Caudate nucleus (tissue), 63 donors: ENCODE measurements at places on chromosomes 4 and X.

GRCh38 chr4:163415668-163416067 is 57.9 kb downstream of the TKTL2 start:
- no peak for DNase-seq

GRCh38 chr4:189826657-189827056 is 114.0 kb upstream of the FRG1 start:
- DNase-seq = no peak

GRCh38 chr4:42302348-42302747 is 94.9 kb upstream of the SHISA3 start:
- DNase-seq = peak; percentile 22

DNA sequence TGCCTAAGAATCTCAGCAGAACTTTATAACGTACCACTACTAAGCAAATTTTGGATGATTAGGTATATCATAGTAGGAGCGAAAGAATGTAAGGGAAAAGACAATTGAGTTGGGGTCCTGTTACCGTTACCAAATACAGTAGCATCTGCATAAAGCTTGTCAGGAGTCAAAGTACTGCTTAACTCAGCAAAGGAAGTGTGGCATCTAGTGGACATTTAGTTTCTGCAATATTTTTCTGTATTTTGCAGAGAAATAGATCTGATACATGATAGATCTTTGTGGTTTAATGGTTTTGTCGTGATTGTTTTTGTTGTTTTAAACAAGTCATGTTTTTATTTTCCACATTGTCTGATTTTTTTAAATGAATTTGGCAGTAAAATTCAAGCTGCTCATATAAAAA is 81.0 kb upstream of the SMARCAD1 start:
- DNase-seq = no peak

DNA sequence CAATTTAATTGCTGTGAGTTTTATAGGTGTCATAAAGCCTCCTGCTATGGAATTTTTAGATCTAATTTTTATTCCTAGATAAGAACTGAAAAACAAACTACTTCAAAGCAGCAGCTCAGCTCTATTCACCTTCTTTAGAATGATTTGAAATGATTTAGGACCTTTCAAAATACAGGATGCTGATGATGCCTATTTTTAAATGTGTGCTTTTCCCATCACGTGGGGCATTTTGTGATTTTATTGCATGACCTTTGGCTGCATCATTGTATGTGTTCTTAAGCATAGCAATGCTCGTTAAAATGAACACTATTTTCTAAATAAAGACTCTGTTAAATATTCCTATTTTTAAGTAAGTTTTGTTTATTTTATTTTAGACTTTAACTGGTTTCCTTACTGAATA is 537.3 kb downstream of the STPG2 start:
- no peak for DNase-seq

DNA sequence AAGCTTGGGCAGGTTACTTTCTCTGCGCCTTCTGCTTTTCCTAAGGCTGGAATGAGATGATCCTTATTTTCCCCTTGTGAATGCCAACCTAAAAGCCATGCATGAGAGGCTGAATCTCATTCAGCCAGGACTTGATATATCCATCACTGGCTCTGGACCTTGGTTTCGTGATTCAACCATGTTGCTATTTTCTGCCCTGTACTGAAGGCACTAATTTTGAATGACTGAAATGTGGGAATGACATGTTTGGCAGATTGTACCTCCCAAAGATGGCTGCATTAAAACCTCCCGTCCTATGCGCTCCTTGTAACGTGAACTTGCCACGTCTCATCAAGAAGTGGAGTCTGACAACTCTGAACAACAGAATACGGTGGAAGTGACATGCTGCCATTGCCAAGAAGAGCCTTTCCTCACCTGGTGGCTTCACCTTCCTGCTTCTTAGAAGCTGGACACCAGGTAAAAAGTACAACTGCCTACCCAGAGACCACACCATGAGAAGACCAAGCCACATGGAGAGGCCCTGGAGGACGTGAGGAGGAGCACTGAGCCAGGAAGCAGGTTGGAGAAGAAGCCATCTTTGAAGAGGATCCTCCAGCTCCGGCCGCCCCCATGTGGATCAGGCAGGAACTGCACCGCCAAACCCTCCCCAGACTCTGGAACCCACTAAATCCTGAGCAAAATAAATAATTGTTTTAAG is 174.5 kb downstream of the NSUN7 start:
- peak; percentile 36 for DNase-seq

GRCh38 chr4:165966833-165967232 is 93.8 kb downstream of the TLL1 start:
- DNase-seq = no peak

DNA sequence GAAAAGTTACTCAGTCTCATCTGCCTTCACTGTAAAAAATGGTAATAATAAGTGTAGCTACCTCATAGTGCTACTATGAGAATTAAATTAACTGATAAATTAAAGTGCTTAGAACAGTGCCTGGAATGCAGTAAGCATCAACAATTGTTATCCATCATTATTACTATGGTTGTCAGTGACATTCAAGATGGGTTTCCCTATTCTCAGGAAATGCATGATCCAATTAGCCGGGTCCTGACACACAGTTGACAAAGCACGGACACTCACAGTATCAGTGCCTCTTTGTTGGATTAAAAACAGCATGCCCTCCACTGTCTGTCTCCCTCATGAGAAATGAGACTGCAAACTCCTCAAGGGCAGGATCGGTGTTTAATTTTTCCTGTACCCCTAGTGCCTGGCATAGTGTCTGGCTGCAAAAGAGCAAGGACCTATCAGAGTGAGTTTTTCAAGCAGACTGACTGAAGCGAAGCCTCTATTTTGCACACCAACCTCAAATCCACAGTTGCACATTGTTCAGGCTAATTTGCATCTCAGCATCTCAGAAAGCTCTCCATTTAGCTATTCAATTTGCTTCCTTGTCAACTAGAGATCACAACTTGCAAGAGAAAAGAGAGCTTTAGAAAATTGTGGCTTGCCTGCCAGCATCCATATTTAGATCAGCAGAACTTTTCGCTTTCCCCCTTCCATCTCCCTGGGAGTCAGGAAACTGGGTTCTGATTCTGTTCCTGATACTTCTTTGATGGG is 122.9 kb downstream of the LDB2 start:
- DNase-seq = peak; percentile 44

GRCh38 chr4:26093551-26093950 is 179.5 kb downstream of the SMIM20 start:
- no peak for DNase-seq

DNA sequence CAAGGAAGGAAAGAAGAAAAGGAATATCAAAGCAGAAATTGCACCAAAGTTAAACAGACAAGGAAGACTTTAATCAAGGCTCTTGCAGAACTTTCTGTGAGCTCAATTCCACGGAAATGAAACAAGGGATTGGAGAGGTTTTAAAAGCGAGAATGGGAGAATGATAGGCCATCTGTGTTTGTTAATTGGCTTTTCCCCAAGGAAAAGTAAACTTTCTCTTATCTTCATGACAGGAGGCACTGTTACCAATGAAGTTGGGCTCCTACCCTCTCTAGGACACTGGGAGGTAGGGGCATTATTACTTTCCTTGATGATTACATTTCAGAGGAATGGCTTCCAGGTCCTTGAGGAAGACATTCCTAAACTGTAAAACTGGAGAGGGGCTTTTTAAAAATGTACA is 328.8 kb upstream of the NWD2 start:
- DNase-seq = no peak

DNA sequence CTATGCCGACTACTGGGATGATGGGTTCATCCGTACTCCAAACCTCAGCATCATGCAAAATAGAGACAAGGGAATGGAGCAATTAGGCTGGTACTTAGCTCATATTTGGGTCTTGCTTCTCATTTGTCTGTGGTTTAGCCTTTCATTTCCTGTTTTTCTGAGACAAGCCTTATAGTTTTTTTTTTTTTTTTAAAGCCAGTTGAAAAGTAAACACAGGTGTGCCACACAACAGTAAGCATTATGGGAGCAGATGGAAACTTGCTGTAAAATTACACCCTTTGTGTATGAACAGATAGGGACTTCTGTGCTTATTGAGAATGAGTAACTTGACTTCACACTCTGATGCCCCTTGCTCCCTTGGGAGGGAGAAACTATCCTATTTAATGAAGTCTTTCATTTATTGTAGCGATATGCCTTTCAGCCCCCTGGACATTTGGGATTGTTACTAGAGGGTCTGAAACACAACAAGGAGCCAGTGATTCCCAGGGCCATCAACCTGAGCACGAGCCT is 13.7 kb downstream of the RASSF6 start:
- DNase-seq = no peak

DNA sequence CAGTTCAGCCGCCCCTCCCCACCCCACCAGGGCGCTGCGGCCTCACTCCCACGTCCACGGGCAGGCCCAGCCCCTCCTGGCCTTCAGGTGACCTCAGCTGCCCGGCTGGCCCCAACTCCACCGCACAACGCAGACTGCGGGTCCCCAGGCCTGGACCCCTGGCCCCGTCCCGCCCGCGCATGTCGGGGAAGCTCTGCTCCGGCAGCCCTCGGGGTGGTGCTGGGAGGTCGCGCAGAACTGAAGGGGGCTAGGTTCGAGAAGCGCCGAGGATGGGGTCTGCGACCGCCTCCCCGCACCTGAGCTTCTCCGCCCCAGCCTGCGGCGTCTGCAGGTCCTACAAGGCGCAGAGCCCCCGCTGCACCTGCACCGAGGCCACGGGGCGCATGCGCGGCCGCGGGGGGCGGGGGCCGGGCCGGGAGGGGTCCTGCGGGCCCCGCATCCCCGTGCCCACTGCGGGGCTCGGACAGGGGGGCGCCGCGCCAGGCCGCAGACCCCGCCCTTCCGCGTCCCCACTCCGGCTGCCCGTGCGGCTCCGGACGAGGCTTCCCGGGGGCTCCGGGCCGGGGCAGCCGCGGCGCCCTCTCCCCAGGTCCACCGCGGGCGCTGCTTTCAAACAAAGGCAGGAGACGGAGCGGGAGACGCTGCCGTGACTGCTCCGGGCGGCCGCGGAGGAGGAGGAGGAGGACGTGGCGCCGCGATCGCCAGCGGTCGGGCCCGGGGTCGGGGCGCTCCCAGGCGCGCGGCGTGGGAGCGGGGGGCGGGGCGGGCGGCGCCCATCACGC is 672 bp upstream of the NAT8L start:
- DNase-seq = no peak
